Hematopoietic multipotent progenitor cell treated with erythropoietin and hydrocortisone succinate and interleukin-3 and kit ligand, for 4 days (in vitro differentiated cells): ENCODE measurements at places on chromosomes 16 and 17.

DNA sequence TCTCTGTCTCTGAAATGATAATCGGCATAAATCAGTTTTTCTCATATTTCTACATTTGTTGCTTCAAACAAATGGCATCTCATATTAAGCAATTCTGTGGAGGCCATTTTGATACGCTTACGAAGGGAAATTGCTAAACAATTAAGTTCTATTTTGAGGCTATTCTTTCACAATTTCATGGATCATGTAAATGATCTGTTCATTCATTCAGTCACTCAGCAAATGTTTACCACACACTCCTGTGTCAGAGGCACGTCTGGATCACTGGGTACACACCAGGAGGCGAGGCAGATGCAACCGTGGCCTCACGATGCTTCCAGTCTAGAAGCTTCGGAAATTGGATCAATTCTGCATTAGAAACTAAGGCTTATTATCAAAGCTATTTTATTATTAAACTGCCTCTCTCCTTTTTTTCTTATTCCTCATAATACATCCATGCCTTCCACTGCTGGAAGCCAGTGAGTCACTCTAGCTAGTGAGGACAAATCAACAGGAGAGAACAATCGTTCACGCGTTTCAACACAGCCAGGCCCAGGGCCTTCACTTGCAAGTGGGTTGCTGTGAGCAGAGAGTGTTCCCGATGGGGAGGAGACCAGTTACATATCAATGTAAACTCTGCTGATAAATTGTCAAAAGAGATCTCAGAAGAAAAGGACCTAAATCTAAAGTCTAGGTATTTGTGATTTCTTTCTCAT is 11.3 kb upstream of the SLC39A11 start:
- DNase-seq = peak; percentile 63

- no peak for DNase-seq
Observed at GRCh38 chr16:16014329-16015224, 65.2 kb downstream of the ABCC1 start.

DNA sequence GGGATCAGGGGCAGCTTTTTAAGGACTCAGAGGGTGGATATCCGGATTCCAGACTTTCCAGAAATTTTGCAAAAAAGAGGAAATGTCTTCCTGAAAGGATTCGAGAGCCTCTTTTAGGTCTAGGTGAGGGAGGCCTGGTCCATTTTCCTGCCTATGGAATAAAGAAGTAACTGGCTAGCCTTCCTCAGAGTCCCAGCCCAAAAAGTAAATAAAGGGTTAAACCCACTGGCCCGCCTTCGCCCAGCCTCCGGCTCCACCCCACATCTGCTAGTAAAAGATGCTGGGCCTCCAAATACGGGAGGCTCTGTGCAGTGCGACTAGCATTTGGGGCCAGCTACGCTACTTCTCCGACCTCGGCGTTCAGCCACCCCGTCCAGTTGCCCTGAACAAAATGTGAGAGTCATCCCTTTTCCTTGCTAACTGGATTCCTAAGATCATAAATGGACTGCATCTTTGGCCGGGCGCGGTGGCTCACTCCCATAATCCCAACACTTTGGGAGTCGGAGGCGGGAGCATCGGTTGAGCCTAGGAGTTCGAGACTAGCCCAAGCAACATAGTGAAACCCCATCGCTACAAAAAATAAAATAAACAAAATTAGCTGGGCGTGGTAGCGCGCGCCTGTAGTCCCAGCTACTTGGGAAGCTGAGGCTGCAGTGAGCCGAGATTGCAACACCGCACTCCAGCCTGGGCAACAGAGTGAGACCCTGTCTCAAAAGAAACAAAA is 824 bp upstream of the MPP2 start:
- DNase-seq = peak; percentile 81

GRCh38 chr17:76145231-76146052 is 4.4 kb upstream of the FOXJ1 start:
- DNase-seq = no peak

GRCh38 chr16:55136356-55137150 is 187.4 kb upstream of the IRX6 start:
- no peak for DNase-seq

DNA sequence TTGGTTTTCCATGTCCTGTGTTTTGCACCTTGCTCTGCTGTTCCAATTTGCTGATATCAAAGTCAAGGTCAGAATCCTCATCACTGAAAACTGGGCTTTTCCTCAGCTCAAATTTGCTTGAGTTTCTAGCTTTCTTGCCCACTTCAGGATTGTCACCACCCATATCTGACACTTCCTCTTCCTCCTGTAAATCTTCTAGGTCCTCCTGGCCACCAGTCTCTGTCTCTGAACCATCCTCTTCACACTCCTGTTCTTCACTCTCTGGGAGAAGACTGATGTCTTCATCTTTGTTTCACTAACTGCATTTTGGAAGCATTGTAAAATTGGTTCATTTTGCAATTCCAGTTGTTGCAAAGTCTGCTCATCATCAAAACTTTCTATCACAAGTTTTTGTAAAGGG is 63.4 kb upstream of the RBL2 start:
- no peak for DNase-seq

DNA sequence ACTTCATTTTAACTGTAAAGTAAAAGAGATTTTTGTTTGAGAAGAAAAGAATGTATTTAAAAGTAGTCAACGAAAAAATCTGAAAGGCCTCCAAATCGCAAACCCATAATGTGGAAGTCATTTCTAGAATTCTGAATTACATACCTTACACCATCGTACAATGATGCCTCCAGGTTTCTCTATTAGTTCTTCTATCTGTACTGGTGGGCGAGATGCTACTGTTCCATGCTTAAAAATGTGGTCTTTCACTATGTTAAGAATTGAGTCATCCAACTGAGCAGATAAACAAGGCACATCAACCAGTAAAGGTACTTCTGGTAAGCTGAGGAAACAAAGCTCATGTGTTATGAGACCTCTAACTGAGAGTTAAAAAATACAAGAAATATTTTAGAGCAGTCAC is 28.5 kb downstream of the CRLF3 start:
- no peak for DNase-seq

DNA sequence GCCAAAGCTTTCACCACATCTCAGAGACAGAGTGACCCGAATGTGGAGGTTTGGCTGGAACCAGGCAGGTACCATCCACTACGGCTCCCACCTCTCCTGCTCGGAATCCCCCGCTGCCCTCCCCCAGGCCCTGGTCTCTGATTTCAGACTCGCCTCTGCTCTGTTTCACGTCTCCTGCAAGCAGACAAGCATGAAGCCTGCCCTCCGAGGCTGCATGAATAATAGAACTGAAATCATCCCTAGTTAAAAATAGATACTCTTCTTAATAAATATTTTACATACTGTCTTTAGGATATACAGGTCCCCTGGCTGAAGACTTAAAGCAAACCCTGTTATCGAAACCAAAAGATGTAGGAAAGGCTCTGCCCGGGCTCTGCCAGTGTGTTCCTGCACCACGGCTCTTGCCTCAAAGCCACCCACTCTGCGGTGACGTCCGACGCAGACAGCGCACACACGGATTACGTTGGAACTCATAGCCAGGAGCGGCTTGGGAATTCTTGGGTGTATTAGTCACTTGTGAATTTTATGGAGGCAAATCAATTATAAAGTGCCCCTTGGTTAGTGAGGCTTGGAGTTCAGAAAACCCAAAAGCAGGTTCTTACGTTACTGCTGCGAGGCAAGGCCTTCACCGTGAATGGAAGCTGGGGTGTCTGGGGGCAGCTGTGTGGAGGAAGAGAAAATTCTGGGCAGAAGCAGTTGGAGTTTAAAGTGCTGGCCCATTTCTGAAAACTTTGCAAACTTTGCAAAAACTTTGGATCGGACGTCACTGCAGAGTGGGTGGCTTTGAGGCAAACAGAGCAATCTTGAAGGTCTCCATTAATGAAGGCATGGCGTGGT is 25.6 kb upstream of the NPTX1 start:
- DNase-seq = no peak

DNA sequence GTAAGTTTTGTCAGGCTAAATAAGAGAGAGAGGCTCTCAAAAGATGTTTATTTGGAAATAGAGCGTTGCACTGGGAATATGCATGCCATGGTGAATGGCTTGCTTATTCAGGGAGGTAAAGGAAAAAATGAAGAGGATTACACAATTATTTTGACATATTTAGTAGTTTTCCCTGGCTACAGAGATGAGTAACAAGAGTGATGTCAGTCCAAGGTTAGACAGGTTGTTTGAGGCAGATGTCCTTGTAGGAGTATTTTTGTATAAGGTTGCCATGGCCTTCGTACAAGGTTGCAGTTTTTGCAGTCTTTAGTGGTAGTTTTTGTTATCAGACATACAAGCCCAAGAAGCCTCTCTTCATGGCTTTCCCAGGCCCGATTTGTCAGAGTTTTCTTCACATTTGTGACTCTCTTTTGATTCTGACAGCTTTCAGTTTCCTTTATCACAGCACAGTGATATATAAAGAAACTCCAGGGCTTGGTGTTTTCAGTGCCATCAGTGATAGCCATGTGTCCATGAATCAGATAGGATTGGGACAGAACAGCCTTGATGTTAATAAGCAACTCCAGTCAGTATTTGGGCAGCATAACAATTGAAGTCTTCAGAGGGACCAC is 18.7 kb upstream of the LGALS9 start:
- no peak for DNase-seq

DNA sequence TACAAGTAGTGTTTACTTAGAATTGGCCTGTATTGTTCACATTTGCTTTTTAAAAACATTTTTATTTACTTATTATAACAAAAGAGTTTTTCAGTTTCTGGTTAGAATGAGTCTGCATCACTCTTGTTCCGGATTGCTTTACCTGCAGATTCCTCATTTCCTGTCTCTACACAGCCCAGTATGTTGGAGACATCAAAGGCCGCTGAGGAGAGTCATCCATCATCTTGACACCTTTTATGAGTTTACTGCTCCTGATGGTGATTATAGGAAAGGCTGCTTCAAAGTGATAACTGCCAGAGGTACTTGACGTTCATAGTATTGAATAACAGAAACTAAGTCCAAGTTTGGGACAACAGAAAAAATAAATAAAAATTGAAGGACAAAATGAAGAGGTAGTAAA is 490.5 kb upstream of the CA10 start:
- DNase-seq = no peak

GRCh38 chr17:83055911-83056582 is 23.4 kb upstream of the METRNL start:
- DNase-seq = no peak

- no peak for DNase-seq
Observed at GRCh38 chr16:2814551-2815298, 2.3 kb upstream of the PRSS21 start.

DNA sequence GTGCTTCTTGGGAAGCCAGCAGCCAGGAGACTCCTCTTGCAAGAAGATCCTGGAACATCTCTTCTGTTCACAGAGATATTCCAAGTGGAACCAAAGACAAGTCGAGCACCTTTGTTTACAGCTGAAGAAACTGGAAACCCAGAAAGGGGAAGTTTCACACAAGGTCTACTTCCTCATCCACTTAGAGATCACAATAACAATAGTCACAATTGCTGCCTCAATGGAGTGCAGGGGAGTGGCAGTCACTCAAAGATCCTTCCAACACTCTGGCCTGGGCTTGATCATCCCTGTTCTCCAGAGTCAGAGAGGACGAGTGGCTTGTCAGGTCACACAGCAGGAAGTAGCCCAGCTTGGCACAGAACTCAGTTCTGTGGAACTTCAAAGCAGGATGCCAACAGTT is 46.9 kb upstream of the SIAH1 start:
- DNase-seq = peak; percentile 65

GRCh38 chr16:67104061-67104460 is 5.7 kb upstream of the PHAF1 start:
- DNase-seq = peak; percentile 44

DNA sequence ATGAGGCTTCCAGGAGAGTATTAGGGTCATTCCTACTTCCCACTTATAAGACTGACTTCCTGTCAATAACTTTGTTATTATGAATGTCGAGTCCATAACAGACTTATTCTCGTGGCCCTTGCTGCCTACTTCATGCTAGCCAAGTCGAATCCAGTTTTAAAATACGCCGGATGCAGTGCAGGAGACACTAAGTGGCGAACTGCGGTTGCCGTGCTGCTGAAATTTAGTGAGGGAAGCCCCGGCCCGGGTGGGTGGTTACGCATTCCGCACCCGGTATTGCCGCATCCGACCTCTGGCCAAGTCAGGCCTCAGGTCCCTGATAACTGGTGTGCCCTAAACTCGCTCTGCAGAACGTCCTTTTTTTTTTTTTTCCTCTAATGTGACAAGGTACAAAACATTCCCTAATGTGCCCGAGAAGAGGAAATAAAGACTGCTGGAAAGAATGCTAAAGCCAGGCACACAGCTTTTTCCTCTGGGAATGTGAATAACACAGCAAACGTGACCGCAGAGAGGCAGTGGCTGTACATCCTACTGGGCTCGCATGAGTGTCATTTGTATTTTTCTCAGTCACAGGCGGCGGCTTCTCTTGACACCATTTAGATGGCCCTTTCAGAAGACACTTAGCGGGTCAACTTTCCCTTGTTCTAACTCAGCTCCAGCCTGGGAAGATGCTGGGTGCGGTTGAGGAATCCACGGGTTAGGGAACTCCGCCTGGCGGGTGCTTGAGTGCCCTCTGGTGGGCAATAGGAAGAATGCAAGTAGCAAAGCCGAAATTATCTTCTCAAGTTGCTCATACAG is 7.1 kb upstream of the AKTIP start:
- peak; percentile 69 for DNase-seq

DNA sequence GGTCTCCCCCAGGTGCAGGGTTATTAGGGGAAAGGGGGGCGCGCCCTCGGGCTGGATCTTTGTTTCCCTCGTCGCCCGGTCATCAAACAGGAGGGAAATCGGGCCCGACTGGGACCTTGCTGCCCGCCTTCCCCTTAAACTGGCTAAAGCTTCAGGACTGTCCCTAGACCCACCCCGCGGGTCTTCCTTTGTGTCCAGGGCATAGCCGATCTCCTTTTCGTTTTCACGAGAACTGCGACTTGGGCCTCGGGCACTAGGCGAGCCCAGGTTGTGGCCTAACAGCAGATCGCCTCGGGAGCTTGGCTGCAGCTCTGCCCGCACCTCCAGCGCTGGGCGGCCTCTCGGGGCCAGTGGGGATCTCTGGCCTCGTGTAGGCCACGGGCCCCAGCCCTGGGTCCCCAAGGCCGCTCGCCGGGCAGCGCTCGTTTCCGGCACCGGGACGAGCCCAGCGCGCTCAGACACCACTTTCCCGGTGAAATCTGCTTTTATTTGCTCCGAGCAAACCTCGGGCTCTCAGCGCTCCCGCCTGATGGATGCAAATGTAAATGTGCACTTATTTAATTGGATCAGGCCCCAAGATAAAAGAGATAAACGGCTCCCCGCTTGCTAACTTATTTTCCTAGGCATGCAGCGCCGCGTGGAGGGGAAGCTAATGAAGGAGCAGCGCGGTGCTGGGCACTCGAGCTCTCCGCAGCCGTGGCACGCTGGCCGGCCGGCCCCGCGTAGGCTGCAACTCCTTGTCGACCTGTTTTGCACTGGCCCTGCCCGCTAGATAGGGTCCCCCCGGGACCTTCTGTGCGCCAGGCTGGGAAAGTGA is 7.8 kb downstream of the IRX5 start:
- DNase-seq = peak; percentile 35

DNA sequence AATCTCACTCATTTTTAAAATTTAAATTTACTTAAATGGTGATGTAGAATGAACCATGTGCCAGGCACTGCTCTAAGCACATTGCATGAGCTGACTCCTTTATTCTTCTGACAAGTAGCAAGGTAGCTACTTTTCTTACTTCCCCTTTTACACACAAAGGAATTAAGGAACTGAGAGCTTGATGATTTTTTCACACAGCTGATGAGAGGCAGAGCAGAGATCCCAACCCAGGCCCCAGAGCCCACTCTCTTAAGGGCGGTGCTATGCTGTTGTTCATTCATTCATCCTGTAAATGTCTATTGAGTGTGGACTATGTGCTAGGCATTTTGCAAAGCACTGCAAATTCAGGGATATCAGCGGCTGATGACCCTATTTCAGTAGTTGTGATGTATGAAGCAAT is 17.9 kb downstream of the SEC14L5 start:
- DNase-seq = peak; percentile 71

- peak; percentile 1 for DNase-seq
Observed at GRCh38 chr16:25501530-25502255, 190.1 kb upstream of the HS3ST4 start.
